Anterior cingulate cortex (tissue), 58 donors: ENCODE measurements at places on chromosomes 5 and 9.

DNA sequence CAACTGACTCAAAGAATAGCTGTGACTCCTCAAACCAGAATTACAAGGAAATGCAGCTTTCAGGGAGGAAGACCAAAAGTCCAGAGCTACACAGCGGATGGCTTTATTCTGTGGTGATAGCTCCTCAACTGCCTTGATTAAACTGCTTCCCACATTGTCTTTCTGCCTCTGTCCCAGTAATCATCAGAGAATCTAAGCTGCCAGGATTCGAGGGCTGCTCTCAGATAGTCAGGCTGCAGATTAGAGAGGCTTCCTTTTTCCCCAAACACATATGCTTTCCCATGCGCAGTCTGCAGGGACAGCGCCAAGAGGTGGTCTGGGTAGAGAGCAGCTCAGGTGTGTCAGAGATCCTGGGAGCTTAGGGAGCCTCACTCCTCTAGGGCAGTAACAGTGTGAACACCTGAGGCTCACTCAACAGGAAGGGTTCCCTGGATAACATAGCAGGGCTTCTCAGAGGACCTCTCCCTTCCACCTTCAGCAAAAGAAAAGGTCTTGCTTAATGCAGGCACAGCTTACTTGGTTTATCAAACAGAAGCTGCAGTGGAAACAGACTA, 439.9 kb upstream of the TLE4 start:
- DNase-seq: no peak

GRCh38 chr5:68708842-68709170, 385.0 kb upstream of the SLC30A5 start:
- DNase-seq: no peak

DNA sequence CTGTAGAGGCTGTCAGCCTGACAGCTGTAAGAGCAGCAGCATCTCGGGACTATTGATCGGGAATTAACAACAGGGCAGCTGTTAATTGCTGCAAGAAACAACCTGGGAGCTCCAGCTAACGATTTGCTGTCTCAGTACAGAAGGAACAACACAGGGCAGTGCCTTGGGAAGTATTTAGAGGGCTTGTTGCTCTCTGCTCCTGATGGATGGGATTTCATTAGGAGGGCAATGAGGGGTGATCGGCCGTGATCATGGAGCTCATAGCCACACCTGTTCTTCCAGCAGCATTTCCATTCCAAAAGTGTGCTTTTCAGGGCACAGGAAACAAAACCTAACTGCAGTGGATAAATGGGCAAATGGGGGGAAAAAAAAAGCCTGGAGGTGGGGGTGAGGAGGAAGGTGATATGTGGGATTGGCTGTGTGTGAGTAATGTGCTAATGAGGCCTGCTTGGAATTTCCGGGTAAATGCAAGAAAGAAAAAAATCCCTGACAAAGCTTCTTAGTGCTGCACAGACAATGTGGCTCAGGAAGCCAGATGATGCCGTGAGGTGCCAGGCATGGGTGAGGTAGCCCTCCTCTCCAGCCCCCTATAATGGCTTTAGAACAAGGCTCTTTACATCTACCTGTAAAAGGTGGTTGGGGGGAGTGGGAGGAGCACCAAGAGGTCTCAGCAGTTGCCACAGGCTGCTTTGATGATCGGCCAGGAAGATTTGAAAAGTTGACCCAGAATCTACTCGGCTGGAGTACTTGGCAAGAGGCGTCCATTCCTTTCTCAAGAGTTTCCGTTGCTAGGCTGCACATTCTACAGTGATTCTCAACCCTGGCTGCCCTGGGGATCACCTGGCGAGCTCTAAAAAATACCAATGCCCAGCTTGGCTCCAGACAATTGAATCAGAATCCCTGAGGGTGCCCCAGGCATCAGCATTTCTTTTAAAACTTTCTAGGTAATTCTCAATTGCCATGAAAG, 139.5 kb upstream of the KLF9 start:
- peak; percentile 15 for DNase-seq

- DNase-seq: no peak
These were observed 1016.3 kb upstream of the SEMA6A start for GRCh38 chr5:117590944-117591343.

GRCh38 chr5:37683072-37683471, 156.8 kb downstream of the GDNF start:
- no peak for DNase-seq

GRCh38 chr9:89983411-89983810, 378.6 kb downstream of the GADD45G start:
- DNase-seq: no peak

DNA sequence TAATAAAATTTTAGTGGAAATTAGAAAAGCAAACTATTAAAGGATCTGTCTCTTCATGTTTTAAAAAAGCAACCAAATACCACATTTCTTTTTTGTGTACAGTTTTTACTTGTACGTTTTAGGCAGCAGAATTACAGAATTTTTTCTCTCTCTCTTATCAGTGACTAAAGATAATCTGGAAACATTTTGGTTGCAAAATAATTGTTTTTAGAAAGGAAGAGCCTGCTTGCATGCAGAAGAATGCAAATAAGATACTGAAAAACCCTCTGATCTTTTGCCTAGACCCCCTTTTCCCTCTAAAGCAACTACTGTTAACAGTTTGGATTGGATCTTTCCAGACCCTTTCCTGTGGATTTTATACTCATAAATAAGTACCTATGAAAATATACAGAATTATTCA, 75.9 kb upstream of the SGCD start:
- no peak for DNase-seq

DNA sequence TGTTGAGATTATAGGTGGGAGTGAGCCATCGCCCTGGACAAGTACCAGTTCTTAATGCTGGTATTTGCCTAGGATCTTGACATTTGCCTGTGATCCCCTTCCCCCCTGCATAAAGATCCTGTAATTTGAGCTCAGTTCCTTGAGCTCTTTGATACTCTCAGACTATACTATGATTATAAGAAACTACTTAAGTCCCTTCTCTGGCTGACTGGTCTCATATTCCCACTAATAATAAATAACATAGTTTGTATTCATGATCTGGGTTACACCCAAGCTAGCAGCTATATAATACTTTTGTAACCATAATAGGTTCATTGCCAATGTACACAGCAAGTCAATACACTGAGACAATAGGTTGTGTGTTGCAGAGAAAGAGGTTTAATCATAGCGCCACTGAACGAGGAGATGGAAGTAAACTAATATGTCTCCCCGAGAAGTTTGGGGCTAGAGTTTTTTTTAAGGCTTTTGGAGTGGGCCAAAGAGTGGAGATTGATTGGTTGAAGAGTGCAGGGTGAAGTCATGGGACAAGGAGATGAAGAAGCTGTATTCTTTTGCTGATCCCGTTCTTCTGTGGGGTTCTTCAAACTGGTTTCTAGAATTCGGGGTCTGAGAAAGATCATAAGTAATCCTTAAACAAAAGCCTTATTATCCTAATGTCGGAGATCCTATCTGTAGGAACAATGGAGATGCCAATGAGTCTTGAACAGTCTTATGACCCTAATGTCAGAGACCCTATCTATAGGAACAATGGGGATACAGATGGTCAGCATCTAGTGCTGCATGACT, 20.7 kb upstream of the SHOC1 start:
- no peak for DNase-seq

DNA sequence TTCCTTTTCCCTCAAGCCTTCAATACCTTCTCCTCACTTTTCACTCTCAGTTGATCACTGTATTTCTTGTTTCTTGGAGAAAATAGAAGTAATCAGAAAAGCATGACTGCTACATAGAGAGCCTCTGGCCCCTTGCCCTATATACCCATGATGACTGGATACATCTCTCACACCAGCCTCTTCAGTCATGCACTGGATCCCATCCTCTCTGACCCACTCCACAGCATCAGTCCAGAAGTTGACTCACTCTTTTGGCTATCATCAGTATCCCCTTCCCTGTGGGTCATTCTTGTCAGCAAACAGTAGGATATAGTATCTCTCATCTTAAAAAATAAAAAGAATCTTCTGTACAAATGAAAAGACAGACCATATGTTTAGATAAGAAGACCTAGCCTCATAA, 32.9 kb downstream of the PTCD2 start:
- no peak for DNase-seq

GRCh38 chr5:5126444-5126843, 13.7 kb upstream of the ADAMTS16 start:
- no peak for DNase-seq

DNA sequence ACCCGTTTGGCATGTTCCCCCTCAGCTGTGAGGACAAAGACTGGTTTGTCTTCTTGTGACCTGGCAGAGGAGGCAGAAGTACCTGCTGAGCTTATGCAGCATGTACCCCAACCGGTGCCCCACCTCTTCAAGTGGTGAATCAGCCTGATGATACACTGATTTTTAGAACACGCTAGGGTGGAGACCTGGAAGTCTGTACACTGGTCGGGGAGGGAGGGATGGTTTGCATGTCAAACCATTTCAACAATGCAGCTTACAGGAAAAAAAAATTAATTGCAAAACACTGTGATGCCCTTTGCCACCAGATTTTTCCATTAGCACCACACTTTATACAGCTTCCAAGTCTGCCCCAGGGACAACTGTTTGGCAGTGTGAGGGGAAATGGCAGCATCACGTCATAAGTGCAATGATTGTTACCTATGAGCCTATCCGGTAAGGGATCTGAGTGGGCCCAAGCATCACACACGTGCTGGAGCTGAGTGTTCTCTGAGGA, 155.1 kb upstream of the DMRT1 start:
- no peak for DNase-seq

DNA sequence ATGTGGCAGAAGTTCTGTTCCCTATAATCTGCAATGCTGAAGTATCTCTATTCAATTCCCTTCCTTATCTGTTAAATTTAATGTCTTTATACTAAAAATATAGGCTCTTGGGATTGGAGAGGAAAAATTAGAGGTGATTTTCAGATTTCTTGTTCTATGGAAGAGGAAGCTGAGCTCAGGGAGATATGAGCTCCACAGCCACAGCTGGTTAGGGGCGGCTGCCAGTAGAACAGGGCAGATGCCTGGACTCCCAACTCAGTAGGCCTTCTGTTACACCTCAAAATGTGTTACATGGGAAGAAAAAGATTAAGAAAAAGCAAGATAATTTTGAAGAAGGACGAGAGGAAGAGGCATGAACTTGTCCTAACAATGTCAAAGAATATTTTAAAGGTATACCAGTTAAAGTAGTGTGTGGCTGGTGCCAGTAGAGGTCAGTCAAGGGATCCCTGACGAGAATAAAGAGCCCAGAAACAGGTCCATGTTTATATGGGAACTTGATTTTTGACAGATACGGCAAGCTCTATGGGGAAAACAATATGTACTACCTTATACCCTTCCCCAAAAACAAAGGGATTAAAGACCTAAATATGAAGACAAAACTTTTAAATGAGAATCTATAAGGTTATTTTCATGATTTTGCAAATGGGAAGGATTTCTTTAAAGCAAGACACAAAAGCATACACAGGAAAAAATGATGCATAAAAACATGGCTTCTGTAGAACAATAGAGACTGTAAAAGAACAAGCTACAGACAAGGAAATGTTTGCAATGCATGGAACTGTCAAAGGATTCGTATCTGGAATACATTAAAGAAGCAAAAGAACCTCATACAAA, 28.7 kb downstream of the DNAJC21 start:
- no peak for DNase-seq

DNA sequence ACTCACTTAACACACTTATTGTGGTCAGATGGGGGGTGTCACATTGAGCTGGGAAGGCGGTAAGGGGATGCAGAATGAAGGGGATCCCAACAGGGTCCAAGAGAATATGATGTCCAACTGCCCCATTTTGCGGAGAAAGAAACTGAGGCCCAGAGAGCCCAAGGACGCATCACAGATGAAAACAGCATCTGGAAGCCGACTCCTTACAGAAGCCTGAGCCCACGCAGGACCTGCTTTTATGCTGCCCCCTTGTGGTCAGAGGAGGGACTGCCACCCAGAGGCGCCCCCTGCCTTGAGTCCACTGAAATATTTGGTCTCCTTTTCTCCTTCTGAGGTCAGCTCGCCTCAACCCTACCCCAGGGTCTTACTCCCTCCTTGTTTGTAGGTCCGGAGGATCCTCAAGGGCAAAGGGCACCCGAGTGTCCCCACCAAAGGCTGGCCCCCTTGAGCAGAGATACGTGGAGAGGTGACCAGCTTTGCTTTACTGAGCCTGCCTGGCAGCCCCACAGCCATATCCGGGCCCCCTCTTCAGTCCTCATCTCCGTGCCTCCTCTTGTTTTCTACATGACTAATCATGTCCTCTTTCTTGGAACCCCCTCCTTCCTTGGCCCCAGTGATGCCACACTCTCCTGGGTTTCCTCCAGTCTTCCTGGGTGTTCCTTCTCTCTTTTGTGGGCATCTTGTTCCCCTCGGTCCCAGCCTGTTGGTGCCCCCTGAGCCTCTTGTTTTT, 30.0 kb upstream of the TTLL11 start:
- DNase-seq: no peak

DNA sequence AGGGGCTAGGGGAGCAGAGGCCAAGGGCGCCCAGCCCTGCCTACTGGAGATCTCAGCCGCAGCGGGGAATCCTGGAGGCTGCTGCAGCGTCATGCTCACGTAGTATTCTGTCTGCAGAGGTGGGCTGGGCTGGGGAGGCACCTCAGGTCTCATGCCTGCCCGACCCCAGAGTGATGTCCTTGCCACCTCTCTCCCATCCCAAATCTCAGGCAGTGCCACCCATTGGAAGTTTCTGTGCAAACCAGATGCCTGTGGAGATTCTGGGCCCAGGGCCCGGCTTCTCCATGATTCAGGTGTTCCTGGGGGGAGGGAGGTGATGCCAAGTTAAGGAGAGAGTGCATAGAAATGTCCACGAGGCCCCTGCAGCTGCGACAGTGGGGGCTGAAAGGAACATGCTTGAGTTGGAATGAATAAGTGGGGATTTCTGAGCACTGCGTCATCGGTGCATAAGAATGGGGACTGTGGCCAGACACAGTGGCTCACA, 72.0 kb downstream of the ANKRD33B start:
- no peak for DNase-seq

DNA sequence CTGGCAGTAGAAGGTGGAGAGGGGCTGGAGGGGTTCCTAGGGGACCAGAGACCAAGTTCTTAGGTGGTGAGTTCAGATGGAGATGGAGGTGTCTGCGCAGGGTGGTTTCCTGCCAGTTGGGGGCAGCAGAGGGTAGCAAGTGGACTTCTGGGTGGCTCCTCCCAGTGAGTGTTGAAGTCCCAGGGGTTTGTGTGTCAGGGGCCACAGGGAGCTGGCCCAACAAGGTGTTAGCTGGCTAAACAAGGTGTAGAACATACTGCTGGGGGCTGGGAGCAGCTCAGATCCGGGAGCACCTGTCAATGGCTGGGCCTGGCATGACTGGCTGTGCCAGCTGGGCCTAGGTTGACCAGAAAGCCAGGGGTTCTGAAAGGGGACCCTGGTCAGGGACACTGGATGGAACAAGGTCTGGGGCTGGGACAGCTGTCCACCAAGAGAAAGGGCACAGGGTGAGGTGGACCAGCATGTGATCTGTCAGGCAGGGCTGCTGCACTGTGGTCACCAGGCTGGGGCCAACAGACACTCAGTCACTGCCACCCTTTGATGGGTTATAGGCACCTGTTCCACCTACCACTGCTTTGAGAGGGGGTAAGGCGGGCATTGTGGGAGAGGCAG, 35.6 kb downstream of the DAB2IP start:
- peak; percentile 32 for DNase-seq

GRCh38 chr5:156584871-156585270, 257.9 kb downstream of the SGCD start:
- no peak for DNase-seq
